ENCODE measurements at places on chromosomes 5 and 9.

GRCh38 chr9:35847792-35848572, 19.0 kb downstream of the TMEM8B start:
- no peak for DNase-seq

- no peak for DNase-seq
Measured at GRCh38 chr9:15344191-15344590, 37.2 kb upstream of the TTC39B start.

- no peak for DNase-seq
Measured at GRCh38 chr5:43242196-43242595, 50.2 kb downstream of the NIM1K start.

- DNase-seq = no peak
Measured at GRCh38 chr5:168528521-168529373, at the start of gene FBLL1. Gene FBLL1 (plus strand): TSS chr5:168529305. CDS start chr5:168529505, 200 bp downstream.

DNA sequence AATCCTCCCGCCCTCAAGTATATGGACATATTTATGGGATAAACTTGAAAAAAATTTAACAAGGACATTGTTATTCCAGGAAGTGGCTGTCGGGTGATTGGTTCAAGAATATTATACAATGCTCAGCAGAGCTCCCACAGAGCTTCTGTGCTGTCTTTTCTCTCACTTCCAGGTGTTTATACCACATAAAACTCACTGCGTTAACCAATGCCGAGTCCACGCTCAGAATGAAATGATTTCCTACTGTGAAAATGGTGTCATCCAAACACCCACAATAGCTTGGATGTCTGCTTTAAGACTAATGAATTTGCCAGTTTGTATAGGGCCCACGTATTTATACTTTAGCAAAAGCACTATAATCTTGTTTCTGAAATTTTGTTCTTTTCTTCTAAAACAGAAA, 368.2 kb downstream of the NDUFS4 start:
- no peak for DNase-seq
